ENCODE measurements at places on chromosomes 6 and 20.
A peak's percentile ranks its signal among the peaks of the same experiment; 100 is the strongest.

GRCh38 chr6:11428895-11429294, 108.7 kb upstream of the TMEM170B start:
- no peak for DNase-seq

- no peak for DNase-seq
These were observed 34.1 kb downstream of the TNXB start for GRCh38 chr6:32074996-32075532.

- DNase-seq, result no peak
These were observed 448.7 kb downstream of the PREX1 start for GRCh38 chr20:48378976-48379675.

GRCh38 chr6:170365593-170365992, 59.0 kb downstream of the FAM120B start:
- DNase-seq, result no peak

GRCh38 chr6:31614075-31614619, 887 bp upstream of the AIF1 start:
- peak; percentile 63 for DNase-seq

GRCh38 chr6:7461416-7461815, 71.8 kb downstream of the RIOK1 start:
- no peak for DNase-seq

DNA sequence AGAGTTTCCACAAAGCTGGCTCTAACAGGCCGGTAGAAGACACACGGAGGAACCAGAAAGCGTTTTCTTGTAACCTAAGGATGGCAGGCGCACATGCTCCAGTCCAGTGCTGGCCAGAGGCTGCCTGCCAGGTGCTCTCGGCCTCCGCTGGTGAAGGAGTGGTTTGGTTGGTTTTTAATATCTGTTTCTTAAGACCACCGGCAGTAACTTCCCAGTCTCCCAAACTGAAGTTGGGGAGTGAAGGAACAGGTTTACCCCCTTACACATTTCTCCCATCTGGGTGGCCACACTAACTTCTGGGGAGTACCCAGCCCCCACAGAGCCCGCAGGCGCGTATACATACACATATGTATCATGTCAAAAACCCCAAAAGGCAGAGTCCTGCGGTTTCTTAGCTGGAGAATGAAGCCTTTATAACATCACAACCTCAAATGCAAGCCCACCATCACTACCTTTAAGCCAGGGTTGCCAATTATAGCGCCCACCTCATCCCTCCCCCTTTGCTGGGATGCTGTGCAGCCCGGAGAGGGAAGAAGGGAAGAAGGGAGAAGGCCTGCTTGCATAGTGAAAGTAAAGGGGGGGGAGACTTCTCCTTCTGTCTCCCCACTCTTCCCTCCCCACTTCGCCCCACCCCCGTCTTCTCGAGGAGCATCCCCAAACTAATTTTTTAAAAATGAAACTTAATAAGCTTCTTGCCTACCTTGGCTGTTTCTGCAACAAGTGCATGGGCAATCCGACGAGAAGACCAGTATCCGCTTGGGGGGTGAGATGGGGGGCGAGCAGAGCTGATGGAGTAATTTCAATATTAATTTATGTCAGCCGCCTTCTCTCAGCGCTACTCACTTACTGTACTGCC, 1.0 kb downstream of the TRERF1 start:
- DNase-seq, result peak; percentile 22

- DNase-seq, result no peak
These were observed 512.1 kb downstream of the CDH26 start for GRCh38 chr20:60470366-60470765.

- DNase-seq, result peak; percentile 47
These were observed 34.6 kb downstream of the REPS1 start for GRCh38 chr6:138953451-138953850.

- no peak for DNase-seq
These were observed 41.7 kb upstream of the PIM1 start for GRCh38 chr6:37127961-37128862.

- DNase-seq, result peak; percentile 70
These were observed 26.2 kb downstream of the CTCFL start for GRCh38 chr20:57498425-57499400.

DNA sequence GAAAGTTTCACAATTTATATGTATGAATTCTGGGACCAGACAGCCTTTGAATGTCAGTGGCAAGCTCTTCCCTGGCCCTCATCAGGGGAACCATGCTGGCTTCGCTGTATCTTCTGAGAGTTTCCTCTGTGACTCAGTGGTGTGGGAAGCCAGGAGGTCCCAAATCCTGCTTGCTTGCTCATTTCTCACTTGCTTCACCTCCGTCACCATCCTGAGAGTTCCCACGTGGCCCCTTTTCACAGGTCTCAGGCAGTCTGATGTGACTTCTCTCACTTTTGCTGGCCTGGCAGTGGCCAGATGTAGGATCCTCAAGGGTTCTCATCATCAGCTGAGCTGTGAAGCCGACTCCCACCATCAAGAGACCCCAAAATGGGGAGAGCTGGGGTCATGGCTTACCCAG, 28.4 kb upstream of the RIN2 start:
- no peak for DNase-seq

GRCh38 chr20:24109008-24109407, 120.4 kb upstream of the GGTLC1 start:
- DNase-seq, result no peak

GRCh38 chr6:129251669-129252376, 368.9 kb downstream of the LAMA2 start:
- DNase-seq, result peak; percentile 74

DNA sequence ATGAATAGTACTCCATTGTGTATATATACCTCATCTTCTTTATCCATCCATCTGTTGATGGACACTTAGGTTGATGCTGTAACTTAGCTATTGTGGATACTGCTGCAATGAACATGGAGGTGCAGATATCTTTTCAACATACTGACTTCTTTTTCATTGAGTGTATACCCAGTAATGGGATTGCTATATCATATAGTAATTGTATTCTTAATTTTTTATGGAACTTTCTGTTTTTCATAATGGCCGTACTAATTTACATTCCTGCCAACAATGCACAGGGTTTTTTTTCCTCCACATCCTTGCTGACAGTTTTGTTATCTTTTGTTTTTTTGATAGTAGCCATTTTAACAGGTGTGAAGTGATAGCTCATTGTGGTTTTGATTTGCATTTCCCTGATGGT, 5.2 kb downstream of the CCN2 start:
- no peak for DNase-seq

DNA sequence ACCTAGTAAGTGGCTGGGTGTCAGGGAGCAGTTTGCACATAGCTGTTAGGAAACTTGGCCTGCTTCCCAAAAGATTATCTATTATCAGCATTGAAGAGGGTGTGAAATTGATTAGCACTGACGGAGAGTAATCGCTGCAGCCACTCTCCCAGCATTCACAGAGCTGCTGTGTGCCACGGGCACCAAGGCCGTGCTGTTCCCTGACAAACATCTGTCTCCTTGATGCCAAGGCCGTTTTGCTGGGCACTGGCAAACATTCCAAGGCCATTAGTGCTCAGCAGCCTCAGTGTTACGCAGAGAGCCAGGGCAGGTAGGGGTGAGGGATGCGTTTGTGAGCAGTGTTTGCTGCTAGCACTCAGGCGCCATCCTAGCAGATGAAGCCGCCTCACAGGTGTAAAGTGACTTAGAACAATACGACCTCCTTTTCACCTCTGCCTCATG, 57.7 kb upstream of the VSTM2L start:
- DNase-seq, result no peak

DNA sequence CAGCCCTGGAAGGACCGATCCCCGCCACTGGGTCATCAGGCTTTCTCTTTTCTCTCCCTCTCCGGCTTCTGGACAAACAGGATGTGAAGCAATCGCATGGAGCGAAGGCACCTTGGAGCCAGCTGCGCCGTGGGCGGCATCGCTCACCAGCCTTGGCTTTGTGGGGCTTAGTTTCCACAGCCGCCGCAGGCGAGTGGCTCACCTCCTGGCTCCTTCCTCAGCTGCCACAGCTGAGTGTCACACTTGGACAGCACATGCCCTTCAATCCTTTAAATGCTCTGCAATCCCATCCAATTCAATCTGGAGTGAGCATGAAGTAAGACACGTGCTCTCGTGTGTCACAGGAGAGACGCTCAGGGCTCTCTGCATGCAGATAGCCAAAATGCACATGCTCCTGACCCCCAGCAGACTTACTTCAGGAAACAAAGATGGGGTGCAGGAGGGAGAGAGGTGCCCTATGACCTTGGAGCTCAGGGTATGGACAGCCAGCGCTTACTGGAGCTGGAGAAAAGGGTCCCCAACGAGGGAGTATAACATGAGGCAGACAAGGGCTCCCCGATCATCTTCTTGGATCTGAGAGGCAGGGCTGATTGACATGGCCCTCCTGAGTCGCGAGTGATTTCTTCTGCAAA, 70.9 kb downstream of the BMP7 start:
- DNase-seq, result no peak

DNA sequence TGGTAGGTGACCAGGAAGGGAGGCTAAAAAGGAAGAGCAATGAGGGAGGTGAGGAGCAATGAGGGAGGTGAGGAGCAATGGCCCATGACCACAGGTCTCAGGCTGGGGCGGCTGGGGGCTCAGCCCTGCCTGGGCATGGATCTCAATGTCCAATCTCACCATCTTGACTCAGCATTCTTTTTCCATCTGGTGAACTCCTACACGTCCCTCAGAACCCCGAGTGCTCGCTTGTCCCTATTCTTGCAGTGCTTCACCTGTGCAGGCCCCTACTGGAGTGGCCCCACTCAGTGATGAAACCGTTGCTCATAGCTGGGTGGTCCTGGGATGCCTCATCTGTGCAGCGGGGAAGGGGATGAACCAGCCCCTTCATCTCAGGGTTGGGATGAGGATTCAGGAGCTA, 16.9 kb upstream of the RBBP8NL start:
- no peak for DNase-seq
